Fibroblast of skin of left quadriceps (primary cell): ENCODE measurements at places on chromosomes 2 and 18.

DNA sequence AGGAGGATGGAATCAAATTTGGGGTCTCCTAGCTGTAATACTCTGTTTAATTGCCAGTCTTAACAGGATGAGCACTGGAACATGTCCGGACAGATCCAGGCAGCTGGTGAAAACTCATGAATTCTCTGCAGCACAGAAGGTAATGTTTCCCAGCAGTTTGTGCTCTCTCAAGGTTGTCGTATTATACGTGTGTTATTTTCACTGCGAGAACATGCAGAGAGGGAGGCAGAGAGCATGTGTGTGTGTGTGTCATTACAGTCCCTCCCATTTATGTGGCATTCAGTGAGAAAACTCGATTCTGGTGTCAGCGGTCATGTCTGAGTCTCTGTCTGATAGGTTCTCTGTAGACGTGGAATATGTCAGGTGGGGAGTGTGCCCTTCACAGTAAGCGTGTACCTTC lies 150.2 kb upstream of the POU3F3 start:
- no peak for DNase-seq

GRCh38 chr2:237498341-237498740 lies 11.3 kb downstream of the MLPH start:
- no peak for DNase-seq

- DNase-seq: no peak
Observed at GRCh38 chr18:48165111-48165866, 234.8 kb upstream of the SMAD2 start.

DNA sequence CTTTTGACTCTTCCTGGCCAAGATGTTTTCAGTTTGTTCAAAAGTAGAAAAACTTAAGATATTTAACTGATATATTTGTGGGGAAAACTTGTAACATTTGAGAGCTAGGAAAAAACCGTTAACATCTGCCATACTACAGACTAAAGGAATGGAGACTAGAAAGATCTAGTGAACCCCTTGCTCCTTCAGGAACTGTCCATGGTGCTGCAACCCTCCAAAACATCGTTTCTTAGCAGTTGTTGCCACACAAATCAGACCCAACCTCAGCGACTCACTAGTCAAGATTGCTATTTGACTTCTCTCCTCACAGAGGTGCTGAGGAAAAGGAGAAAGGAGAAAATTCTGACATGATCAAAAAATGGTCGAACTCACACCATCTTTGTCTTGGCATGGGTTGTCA lies 393.8 kb upstream of the LYPD1 start:
- DNase-seq: no peak

- DNase-seq: no peak
Observed at GRCh38 chr2:219724628-219725027, 97.2 kb downstream of the SLC4A3 start.

DNA sequence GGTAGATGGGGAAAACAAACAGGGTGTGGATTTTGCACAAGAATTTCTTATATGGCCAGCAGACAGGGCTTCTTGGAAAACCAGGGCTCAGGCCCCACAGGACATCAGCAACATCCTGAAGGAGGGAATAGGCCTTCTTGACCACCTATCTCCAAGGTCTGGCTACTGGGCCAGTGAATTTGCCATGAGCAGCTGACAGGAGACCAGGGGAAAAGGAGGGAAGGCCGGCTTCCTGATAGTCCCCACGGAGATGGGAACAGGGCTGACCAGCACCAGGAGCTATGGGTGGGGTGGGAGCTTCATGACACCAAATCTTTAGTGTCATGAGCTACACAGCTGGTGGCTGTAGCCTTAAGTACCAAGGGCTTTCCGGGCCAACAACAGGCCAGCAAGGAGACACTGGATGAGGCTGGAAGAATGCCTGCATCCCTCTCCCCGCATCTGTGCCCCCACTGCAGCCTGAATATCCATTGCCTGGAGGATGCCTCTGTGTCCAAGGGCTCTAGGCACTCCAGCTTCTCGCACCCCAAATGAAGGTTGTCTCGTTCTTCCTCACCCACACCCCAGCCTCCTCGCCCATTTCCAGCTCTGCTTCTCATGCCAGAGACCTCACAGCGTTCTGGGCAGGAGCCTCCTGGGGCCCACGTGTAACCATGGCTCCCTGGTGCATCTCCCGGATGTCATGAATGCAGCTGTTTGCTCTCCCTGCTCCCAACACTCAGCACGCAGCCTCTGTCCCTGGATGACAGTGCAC lies 74.8 kb downstream of the EMX1 start:
- no peak for DNase-seq

GRCh38 chr18:74652392-74652988 lies 54.8 kb downstream of the ZNF407 start:
- DNase-seq: peak; percentile 17
